Activated T-cell treated with anti-CD3 and anti-CD28 coated beads, Interleukin-2, amount 50 U/mL, for 24 hours (primary cell): ENCODE measurements at places on chromosomes 12 and 14.
A peak's percentile ranks its signal among the peaks of the same experiment; 100 is the strongest.

DNA sequence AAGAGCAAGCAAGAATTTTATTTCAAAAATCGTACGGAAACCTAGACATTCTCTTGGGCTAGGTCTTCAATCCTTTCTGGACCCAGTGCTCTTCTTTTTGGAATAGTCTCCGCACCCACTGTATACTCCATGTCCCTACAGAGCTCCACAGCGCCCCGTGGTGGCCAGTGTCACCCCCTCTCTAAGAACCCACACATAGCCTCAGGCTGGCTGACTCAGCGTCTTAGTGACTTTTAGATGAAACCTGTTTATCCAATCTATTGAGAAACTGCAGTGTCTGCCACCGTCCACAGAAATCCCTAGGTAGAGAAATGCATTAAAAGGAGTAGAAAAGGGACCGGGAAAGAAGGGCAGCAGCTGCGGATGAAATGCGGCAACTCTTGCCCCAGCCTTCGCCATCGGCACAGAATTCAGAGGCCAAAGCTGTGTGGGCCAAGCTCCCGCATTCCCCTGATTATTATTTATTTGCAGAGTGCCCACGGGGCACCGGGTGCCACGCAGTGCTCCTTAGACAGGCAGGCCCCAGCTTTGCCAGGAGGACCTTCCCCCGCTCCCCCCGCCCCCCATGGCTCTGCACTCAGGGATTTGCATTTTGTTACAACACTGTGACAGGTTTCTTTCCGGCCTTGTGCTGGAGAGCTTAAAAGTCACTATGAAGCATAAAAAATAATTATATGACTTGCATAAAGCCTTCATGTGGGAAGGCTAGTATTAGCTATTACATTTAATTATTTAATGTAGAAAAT is 170.1 kb upstream of the FKBP4 start:
- no peak for DNase-seq

- no peak for DNase-seq
Observed at GRCh38 chr12:75553398-75553797, 42.0 kb upstream of the KRR1 start.

GRCh38 chr12:94678849-94679248 is 28.5 kb upstream of the TMCC3 start:
- no peak for DNase-seq

GRCh38 chr14:105282098-105282725 is 18.6 kb downstream of the BRF1 start:
- no peak for DNase-seq

DNA sequence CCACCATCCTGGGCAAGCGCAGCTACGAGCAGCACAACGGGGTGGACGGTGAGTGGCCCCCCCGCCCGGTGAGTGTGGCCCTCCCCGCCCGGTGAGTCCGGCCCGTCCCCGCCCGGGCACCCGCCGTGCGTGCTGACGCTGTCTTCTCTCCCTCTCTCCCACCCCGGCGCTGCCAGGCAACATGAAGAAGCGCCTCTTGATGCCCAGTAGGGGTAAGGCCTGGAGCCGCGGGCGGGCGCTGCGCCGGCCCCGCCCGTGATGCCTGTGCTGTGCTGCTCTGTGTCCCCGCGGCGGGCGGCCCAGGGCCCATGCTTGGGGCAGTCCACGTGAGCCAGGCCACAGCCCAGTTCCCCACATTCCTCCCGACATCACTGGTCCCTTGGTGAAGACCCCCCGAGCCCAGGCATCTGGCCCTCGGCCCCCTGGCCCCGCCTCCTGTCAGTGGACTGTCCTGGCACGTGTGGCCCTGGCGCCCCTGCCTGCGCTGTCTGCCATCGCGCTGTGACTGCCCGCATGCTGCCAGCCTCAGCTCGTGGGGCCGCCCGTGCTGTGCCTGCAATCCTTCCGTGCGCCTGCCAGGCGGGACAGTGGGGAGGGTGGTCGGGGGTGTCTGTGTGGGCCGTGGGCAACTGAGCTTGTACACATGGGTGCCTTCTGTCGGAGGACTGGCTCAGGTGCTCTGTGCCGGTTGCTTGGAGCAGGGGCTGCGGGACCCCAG is 7.9 kb upstream of the CRIP2 start:
- DNase-seq = no peak

GRCh38 chr14:59214702-59215302 is 26.3 kb downstream of the DAAM1 start:
- no peak for DNase-seq

DNA sequence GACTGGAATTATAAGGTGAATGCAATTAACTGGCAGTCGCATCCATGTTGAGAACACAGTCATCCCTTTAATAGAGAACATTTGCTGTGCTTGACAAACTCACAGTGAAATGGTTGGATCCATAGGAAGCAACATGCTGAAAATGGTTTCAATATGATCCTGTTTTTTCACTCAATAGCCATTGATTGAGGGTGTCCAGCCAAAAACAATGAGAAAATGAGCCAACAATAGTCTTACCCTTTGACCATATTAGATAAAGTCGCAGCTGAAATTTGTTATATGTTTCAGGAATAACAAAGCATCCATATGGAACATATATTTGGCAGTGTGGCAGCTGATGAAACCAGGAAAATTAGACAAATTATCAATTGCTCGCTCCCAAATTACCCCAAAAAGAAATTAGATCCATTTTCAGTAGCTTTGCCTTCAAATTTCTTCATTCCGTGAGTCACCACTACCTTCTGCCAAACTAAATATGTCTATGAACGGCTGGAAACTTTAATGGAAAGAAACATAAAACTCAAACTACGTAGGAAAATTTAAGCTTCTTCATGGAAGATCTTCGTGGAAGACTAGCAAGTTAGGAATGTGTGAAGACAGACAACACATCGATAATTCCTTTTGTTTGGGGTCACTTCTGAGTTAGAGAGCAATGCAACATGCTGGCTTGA is 17.4 kb downstream of the IGF1 start:
- no peak for DNase-seq

GRCh38 chr12:57049890-57050289 is at the start of gene MYO1A:
Gene MYO1A, minus strand, starts transcription at chr12:57050129. Its CDS starts 1,806 bp downstream, at chr12:57048323.
- DNase-seq = no peak

DNA sequence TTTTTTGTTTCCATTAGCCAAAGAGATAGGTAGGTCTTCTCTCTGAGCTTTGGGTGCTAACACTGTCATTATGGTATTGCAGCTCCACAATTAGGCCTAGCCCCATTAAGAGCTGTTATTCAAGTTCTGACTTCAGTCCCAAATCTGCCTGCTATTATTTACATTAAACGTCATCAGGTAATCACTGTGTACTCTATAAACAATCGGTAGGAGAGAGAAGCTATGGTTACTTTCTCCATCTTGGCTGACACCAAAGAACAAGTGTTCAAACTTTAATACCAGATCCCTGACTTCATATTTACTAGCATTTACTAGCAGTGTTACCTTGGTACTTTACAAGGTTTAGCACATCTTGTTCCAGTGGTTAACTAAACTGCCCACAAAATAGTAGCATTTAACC is 305.1 kb upstream of the GARIN2 start:
- no peak for DNase-seq

DNA sequence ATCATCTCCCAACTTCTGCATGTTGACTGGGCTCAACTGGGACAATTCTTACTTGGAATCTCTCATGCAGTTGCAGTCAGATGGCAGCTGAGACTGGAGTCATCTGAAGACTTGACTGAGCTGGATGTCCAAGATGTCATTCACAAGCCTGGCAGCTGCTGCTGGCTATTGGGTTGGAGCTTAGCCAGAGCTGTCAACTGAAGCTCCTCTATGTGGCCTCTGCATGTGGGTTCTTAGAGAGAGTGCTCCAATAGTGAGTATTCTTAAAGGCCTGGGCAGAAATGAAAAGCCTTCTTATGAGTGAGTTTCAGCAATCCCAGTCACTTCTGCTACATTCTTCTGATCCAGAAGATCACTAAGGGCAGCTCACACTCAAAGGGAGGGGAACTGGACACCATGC is 440.9 kb downstream of the LRIG3 start:
- no peak for DNase-seq

DNA sequence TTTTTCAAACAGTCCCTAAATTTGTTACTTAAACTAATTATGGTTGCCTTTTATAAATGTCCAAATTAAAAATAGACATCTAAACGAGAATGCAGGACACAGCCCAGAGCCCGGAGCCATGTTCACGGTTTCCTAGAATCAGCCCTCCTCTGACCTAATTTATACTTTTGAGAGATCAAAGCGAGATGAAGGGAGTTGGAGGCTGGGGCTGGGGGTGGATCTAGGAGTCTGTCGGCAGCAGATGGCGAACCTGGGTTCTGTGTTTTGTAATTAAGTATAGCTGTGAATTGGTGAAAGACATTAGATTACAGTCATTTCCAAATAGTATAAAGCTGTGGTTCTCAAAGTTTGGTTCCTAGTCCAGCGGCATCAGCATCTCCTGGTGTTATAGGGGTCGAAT is 210.1 kb downstream of the SLC41A2 start:
- DNase-seq = no peak

GRCh38 chr12:6783828-6784227 is 5.5 kb upstream of the CD4 start:
- DNase-seq = no peak

- no peak for DNase-seq
Observed at GRCh38 chr14:90883782-90884181, 67.6 kb upstream of the TTC7B start.

- DNase-seq = peak; percentile 53
Observed at GRCh38 chr12:614411-614970, 48.8 kb downstream of the NINJ2 start.

GRCh38 chr14:23310546-23310945 is 3.9 kb downstream of the BCL2L2 start:
- DNase-seq = no peak

- no peak for DNase-seq
Observed at GRCh38 chr12:54940727-54941315, 43.7 kb downstream of the TESPA1 start.

- no peak for DNase-seq
Observed at GRCh38 chr12:46555406-46555852, 182.9 kb upstream of the SLC38A2 start.

- no peak for DNase-seq
Observed at GRCh38 chr14:48035836-48036235, 360.4 kb upstream of the MDGA2 start.

DNA sequence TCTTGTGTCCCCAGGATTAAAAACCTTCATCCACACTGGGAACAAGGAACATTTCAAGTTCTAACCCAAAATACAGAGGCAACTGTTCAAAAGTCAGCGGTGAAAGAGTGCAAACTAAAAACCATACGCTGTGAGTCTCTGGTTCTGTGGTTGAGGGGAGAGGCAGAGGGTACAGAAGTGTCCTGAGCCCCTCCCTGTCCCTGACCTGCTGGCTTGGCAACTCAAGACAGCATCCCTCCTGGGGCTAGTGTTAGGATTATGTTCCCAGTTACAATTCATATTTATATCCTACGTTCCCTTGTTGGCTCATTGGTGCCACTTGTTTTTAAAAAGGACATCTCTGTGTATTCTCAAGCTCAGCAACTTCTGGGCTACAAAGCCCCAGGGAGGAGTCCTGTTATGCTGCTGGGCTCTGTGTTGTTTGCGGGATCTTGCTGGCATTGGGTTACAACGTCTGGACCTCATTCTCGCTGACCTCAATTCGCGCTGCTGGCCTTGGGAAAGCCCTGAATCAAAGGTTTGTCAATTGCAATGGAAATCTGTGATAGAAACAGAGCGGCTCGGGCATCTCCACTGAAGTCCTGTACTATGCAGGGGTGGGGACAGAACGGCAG is 420.8 kb downstream of the FUT8 start:
- DNase-seq = no peak

- no peak for DNase-seq
Observed at GRCh38 chr14:51004352-51004800, 60.1 kb upstream of the PYGL start.

GRCh38 chr12:89994911-89995310 is 286.3 kb upstream of the ATP2B1 start:
- DNase-seq = no peak

DNA sequence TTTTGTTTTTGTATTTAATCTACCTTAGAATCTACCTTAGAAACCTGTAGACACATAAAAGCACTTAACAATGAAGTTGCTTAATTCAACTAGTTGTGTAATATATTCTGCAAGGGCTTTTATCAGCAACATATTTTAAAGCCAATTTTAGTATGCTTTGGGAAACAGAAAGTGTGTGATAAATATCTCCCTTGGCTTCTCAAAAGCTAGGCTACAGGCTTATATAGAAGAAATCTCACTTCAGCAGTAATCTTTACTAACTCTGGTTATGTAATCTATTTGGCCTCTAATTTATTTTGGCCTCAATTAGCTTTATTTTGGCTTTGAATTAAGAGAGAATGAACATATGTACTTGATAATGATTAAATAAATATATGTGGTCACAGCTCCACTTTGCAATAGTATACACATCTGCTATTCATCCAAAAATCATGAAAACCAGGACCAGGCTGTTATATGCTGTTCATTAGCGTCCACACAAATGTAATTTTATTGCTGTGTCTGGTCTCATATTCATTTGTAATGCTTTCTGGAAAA is 37.2 kb downstream of the LRP6 start:
- DNase-seq = no peak

DNA sequence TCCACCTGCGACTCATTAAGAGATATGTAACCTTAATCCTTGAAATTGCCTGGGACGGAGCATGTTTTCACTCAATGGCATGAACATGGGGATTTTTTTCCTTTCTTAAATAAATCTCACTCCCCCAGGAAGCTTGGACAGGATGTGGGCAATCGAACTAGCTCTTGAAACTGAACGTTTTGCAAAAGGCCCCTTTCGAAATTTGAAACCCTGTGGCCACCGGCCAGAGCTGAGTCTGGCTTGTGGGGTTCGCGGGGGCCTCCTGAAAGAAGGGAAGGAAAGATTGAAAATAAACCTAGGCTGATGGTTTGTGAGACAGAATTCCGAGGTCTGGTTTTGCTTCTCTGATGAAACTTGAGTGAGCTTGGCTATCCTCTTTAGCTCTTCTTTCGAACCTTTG is 101.4 kb upstream of the RTL1 start:
- no peak for DNase-seq

DNA sequence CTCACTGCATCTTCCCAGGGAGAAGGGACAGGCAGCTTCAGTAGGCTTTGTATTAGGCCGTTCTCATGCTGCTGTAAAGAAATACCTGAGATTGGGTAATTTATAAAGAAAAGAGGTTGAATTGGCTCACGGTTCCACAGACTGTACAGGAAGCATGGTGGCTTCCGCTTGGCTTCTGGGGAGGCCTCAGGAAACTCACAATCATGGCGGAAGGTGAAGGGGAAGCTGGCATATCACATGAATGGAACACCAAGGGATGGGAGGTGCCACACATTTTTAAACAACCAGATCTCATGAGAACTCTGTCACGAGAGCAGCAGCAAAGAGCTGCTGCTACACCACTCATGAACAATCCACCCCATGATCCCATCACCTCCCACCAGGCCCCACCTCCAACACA is 182.2 kb upstream of the SFSWAP start:
- no peak for DNase-seq

- DNase-seq = no peak
Observed at GRCh38 chr12:20420557-20420956, 52.2 kb downstream of the PDE3A start.

- no peak for DNase-seq
Observed at GRCh38 chr14:96748362-96748761, 48.8 kb upstream of the VRK1 start.

GRCh38 chr12:93571925-93572711 is at the start of gene SOCS2:
Gene SOCS2, plus strand, starts transcription at chr12:93572675. Its CDS starts 223 bp downstream, at chr12:93572898.
- peak; percentile 62 for DNase-seq
